ENCODE measurements at places on chromosomes 11 and 22. TPM values are rescaled to one million over a fixed set of nuclear protein-coding genes. Genes with fewer than 3 reads are reported as not detected.

DDI1 gene
- total RNA-seq = not detected

OSBPL5 gene
- 49.9 TPM for total RNA-seq

SFI1 gene
- total RNA-seq = 16.6 TPM

C11orf42 gene
- not detected for total RNA-seq

ANO9 gene
- total RNA-seq = under 0.01 TPM

BTBD18 gene
- not detected for total RNA-seq

PGA5 gene
- total RNA-seq = not detected

TMEM45B gene
- not detected for total RNA-seq

FAM227A gene
- total RNA-seq = 3.3 TPM

Measured in osteoblast (primary cell).